ENCODE measurements at places on chromosomes 12 and 14.

- DNase-seq: no peak
These were observed 2.0 kb upstream of the ARHGEF25 start for GRCh38 chr12:57609101-57609780.

- no peak for DNase-seq
These were observed 55.2 kb downstream of the PELI2 start for GRCh38 chr14:56173365-56173922.

- peak; percentile 61 for DNase-seq
These were observed 1638.1 kb upstream of the SEL1L start for GRCh38 chr14:83171761-83172160.

- DNase-seq: no peak
These were observed 117.1 kb upstream of the ARHGAP5 start for GRCh38 chr14:31960039-31960438.

- peak; percentile 5 for DNase-seq
These were observed 40.5 kb upstream of the TBC1D15 start for GRCh38 chr12:71799106-71799505.

- no peak for DNase-seq
These were observed 65.1 kb downstream of the SINHCAF start for GRCh38 chr12:31260840-31261239.

GRCh38 chr14:91255026-91255695 is 10.7 kb upstream of the GPR68 start:
- no peak for DNase-seq

DNA sequence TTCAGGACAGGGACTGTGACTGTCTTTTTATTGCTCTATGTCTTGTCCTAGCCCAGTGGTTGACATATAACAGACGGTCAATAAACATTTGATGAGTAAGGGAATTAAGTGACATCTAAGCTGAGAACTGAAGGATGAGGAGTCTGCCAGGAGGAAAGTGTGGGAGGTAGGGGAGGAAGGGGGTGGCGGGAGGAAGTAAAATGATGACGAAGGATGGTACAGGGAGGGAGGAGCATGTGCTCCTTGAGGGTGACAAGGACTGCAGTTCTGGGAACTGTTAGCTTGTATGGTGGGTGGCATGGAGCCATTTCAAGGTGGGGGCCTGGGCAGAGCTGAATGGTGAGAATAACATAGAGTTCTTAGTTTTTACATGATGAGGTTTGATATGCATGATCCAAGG is 64.4 kb downstream of the RGS6 start:
- no peak for DNase-seq

DNA sequence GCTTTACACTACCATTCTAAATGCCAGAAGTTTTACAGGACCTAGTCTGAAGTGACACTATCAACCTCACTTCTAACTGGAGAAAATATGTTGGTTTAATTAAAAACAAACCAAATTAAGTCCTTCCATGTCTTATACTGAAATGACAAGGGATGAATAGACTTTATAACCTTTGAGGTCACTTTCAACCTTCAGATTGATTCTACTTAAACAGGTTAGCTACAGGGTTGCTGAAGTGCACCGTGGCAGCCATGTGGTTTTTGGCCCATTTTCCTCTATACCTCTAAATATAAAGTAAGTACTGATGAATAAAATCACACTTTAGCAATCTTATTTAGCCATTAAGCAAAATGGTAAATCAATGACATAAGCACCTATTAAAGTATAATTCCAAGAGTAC is 3.9 kb downstream of the SLC38A2 start:
- no peak for DNase-seq
